Caco-2 (cell line): ENCODE measurements at places on chromosomes 1 and 21. TPM values are rescaled to one million over a fixed set of nuclear protein-coding genes. Genes with fewer than 3 reads are reported as not detected.

The SPRR4 gene
- not detected in 2 replicates for total RNA-seq

The KCNQ4 gene
- total RNA-seq, result 1.4 and 1.6 TPM in 2 replicates

The ZMYND12 gene
- 0.30 and 0.36 TPM in 2 replicates for total RNA-seq

The RBP7 gene
- total RNA-seq, result 10.3 and 11.7 TPM in 2 replicates

The ALX3 gene
- not detected in 2 replicates for total RNA-seq

The LRRC71 gene
- total RNA-seq, result not detected in 2 replicates

The SLC25A33 gene
- total RNA-seq, result 9.9 and 11.2 TPM in 2 replicates

The CENPL gene
- 21.3 and 23.1 TPM in 2 replicates for total RNA-seq

The SETD4 gene
- 24.3 and 28.8 TPM in 2 replicates for total RNA-seq

The OR2L2 gene
- 0.16 TPM in 2 replicates for total RNA-seq

The EDN2 gene
- not detected in 2 replicates for total RNA-seq

The SPRR2G gene
- total RNA-seq, result not detected in 2 replicates

The NLRP3 gene
- not detected in 2 replicates for total RNA-seq

The FCRLB gene
- 0.29 and 0.30 TPM in 2 replicates for total RNA-seq

The NID1 gene
- total RNA-seq, result 43.7 and 48.5 TPM in 2 replicates

The OXCT2 gene
- 4.6 and 6.4 TPM in 2 replicates for total RNA-seq

GRCh38 chr1:66372522-66373101, 161.3 kb upstream of the SGIP1 start:
- no peak for DNase-seq
- no peak overlapping the region for H3K27ac ChIP-seq
- H3K27me3 ChIP-seq, result no peaks in the 10 kb centered on the region

GRCh38 chr1:50975436-50975835, 5.4 kb downstream of the CDKN2C start:
- H3K27ac ChIP-seq, result no peak overlapping the region
- no peaks in the 10 kb centered on the region for H3K36me3 ChIP-seq
- no peak overlapping the region for H3K4me3 ChIP-seq
- no peak for DNase-seq

- no peak overlapping the region for H3K27ac ChIP-seq
- no peaks in the 10 kb centered on the region for H3K27me3 ChIP-seq
- peak overlapping the region; percentile 74 for H3K4me3 ChIP-seq
- peaks cover 3% of the 10 kb centered on the region for H3K36me3 ChIP-seq
- no peak for DNase-seq
- peaks cover 46% of the 10 kb centered on the region for H3K4me1 ChIP-seq
Measured at GRCh38 chr1:183806125-183806524, 1.2 kb downstream of the RGL1 start.

- H3K4me1 ChIP-seq, result no peaks in the 10 kb centered on the region
- no peaks in the 10 kb centered on the region for H3K36me3 ChIP-seq
- H3K27ac ChIP-seq, result no peak overlapping the region
Measured at GRCh38 chr1:95176861-95177260, 57.1 kb upstream of the RWDD3 start.

- H3K27ac ChIP-seq, result no peak overlapping the region
- H3K4me1 ChIP-seq, result no peaks in the 10 kb centered on the region; the same call in 1 of the 2 replicates
- H3K27me3 ChIP-seq, result no peaks in the 10 kb centered on the region
- H3K36me3 ChIP-seq, result no peaks in the 10 kb centered on the region
Measured at GRCh38 chr1:181075766-181076350, 12.6 kb upstream of the IER5 start.

DNA sequence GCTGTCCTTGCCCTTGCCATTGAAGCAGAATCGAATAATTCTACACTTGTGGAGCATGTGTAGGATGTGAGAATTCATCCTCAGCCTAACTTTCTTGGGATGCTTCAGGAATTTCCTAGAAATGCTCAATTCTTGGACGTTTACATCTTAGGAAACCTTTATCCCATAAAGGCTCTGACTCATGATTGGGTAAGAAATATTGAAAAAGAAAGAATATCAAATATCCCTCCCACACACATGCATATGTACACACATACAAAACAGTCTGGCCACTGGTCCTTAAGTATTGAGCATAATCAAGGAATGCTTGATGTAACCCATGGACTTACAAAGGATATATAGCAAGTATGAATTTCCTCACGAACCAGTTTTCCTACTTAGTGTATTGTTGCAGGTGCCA, 83.9 kb upstream of the IPO9 start:
- no peak overlapping the region for H3K27ac ChIP-seq
- H3K36me3 ChIP-seq, result no peaks in the 10 kb centered on the region
- no peak overlapping the region for H3K4me3 ChIP-seq
- DNase-seq, result no peak
- H3K4me1 ChIP-seq, result no peaks in the 10 kb centered on the region; the same call in 1 of the 2 replicates

- no peak for DNase-seq
- H3K27ac ChIP-seq, result no peak overlapping the region
- no peaks in the 10 kb centered on the region for H3K36me3 ChIP-seq
- H3K4me1 ChIP-seq, result no peaks in the 10 kb centered on the region
- no peaks in the 10 kb centered on the region for H3K27me3 ChIP-seq
Measured at GRCh38 chr1:199170711-199171110, 531.9 kb downstream of the PTPRC start.

GRCh38 chr1:58041621-58042020, 504.9 kb downstream of the OMA1 start:
- H3K27ac ChIP-seq, result no peak overlapping the region
- peaks cover 4% of the 10 kb centered on the region; the same call in 1 of the 2 replicates for H3K4me1 ChIP-seq
- no peaks in the 10 kb centered on the region for H3K27me3 ChIP-seq
- no peaks in the 10 kb centered on the region for H3K36me3 ChIP-seq
- DNase-seq, result peak; percentile 61

GRCh38 chr1:16124377-16125087, 31.3 kb downstream of the EPHA2 start:
- H3K27me3 ChIP-seq, result no peaks in the 10 kb centered on the region
- no peak overlapping the region for H3K4me3 ChIP-seq

DNA sequence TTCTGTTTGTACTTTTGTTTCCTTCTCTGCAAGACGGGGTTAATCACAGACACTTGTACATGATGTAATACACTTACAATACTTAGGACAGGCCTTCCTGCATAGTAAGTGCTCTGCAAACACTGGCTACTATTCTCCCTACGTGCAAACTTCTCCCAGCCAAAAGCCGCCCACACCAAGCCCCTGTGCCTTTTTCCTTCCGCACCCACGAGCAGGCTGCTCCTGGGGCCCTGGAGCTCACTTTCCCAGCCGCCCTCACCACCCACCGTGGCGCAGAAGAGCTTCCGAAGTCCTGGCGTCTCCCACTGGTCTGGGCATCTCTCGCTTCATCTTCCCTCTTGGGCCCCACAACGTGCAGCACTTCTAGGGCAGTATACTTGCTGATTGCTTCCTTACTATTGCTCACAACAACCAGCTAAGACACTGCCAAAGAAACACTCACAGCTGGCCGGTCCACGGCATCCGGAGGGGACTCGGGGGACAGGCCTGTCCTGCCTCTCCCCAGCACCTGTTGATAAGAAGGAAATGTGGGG, 22.5 kb upstream of the GPR157 start:
- H3K27ac ChIP-seq, result peak overlapping the region; percentile 50
- H3K36me3 ChIP-seq, result no peaks in the 10 kb centered on the region
- H3K4me3 ChIP-seq, result no peak overlapping the region
- H3K4me1 ChIP-seq, result no peaks in the 10 kb centered on the region
- no peak for DNase-seq

GRCh38 chr21:31088474-31088751, 50.1 kb upstream of the KRTAP19-8 start:
- H3K27me3 ChIP-seq, result no peaks in the 10 kb centered on the region
- H3K27ac ChIP-seq, result no peak overlapping the region
- no peaks in the 10 kb centered on the region for H3K36me3 ChIP-seq

- no peak for DNase-seq
- H3K4me3 ChIP-seq, result no peak overlapping the region
Measured at GRCh38 chr1:86289161-86289560, 107.0 kb downstream of the ODF2L start.

GRCh38 chr21:25963181-25963580, 207.4 kb downstream of the APP start:
- H3K27me3 ChIP-seq, result no peaks in the 10 kb centered on the region
- peaks cover 10% of the 10 kb centered on the region for H3K4me1 ChIP-seq
- no peak for DNase-seq
- H3K4me3 ChIP-seq, result no peak overlapping the region
- H3K36me3 ChIP-seq, result no peaks in the 10 kb centered on the region

GRCh38 chr1:69777423-69777822, 209.7 kb downstream of the LRRC7 start:
- DNase-seq, result no peak
- no peak overlapping the region for H3K27ac ChIP-seq
- H3K4me1 ChIP-seq, result no peaks in the 10 kb centered on the region
- no peaks in the 10 kb centered on the region for H3K27me3 ChIP-seq
- no peaks in the 10 kb centered on the region for H3K36me3 ChIP-seq

GRCh38 chr1:161166669-161167548, 683 bp downstream of the PPOX start:
- peak overlapping the region; percentile 81 for H3K27ac ChIP-seq
- H3K4me1 ChIP-seq, result peaks cover 3% of the 10 kb centered on the region; the same call in 1 of the 2 replicates
- H3K4me3 ChIP-seq, result peak overlapping the region; percentile 88
- H3K27me3 ChIP-seq, result no peaks in the 10 kb centered on the region
- peaks cover 2% of the 10 kb centered on the region for H3K36me3 ChIP-seq

DNA sequence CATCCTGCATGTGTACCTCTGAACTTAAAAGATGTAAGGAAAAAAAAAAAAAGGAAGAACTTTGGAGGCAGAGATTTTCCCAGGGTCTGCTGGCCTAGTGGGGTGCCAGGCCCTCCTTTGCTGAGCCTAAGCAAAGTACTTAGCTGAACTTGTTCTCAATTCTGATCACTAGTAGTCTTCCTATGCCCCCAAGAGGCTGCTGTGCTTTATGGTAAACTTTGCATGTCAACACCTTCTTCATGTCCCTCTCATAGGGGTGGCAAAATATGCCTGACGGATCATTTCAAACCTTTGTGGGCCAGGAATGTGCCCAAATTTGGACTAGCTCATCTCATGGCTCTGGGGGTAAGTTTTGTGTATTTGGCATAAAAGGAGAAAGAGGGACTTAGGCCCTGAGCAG, 1.4 kb upstream of the USP21 start:
- H3K4me1 ChIP-seq, result peaks cover 10% of the 10 kb centered on the region; the same call in 1 of the 2 replicates
- H3K4me3 ChIP-seq, result no peak overlapping the region
- H3K36me3 ChIP-seq, result peaks cover 3% of the 10 kb centered on the region

- H3K27me3 ChIP-seq, result no peaks in the 10 kb centered on the region
- no peak overlapping the region for H3K27ac ChIP-seq
- no peak for DNase-seq
- H3K36me3 ChIP-seq, result peaks cover 1% of the 10 kb centered on the region; the same call in 1 of the 2 replicates
- no peaks in the 10 kb centered on the region for H3K4me1 ChIP-seq
Measured at GRCh38 chr21:43984905-43985689, 27.0 kb upstream of the TRAPPC10 start.

- no peaks in the 10 kb centered on the region for H3K4me1 ChIP-seq
- H3K27me3 ChIP-seq, result no peaks in the 10 kb centered on the region
- no peak for DNase-seq
- no peak overlapping the region for H3K27ac ChIP-seq
- H3K4me3 ChIP-seq, result no peak overlapping the region
- H3K36me3 ChIP-seq, result no peaks in the 10 kb centered on the region
Measured at GRCh38 chr1:238176441-238176840, 285.7 kb upstream of the ZP4 start.

GRCh38 chr1:230087717-230088105, 20.7 kb downstream of the GALNT2 start:
- no peaks in the 10 kb centered on the region for H3K27me3 ChIP-seq
- H3K27ac ChIP-seq, result no peak overlapping the region
- H3K36me3 ChIP-seq, result no peaks in the 10 kb centered on the region
- H3K4me3 ChIP-seq, result no peak overlapping the region
- H3K4me1 ChIP-seq, result peaks cover 26% of the 10 kb centered on the region

- H3K36me3 ChIP-seq, result no peaks in the 10 kb centered on the region
- H3K27me3 ChIP-seq, result no peaks in the 10 kb centered on the region
- no peak overlapping the region for H3K4me3 ChIP-seq
- 0 out of 2 replicates have a peak, but pooled peaks cover 5% of the 10 kb centered on the region for H3K4me1 ChIP-seq
- no peak overlapping the region for H3K27ac ChIP-seq
Measured at GRCh38 chr1:198232378-198232777, 75.6 kb downstream of the NEK7 start.

DNA sequence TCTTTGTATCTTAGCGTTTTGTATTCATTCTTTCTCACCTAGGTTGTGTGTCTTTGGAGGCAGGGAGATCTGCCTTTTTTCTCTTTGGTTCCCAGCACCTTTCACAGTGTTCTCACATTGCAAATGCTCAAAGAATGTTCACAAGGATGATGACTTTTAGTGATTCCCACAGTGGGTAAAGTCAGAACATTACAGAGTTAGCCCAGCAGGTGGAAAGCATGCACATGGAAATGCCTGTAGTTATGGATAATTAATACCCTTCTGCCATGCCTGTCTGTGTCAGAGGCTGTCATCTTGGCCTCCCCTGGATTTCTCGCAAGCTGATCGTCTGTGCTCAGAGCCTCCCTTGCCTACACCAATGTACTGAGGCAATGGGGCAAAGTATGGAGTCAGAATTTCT, 458.9 kb downstream of the LMO4 start:
- H3K4me3 ChIP-seq, result no peak overlapping the region
- DNase-seq, result peak; percentile 60

- no peaks in the 10 kb centered on the region for H3K36me3 ChIP-seq
- H3K27ac ChIP-seq, result no peak overlapping the region
- H3K4me1 ChIP-seq, result no peaks in the 10 kb centered on the region
- DNase-seq, result no peak
- H3K4me3 ChIP-seq, result no peak overlapping the region
Measured at GRCh38 chr1:159121526-159121925, 45.0 kb upstream of the AIM2 start.

GRCh38 chr1:232170909-232171308, 459.0 kb downstream of the SIPA1L2 start:
- H3K27ac ChIP-seq, result no peak overlapping the region
- H3K27me3 ChIP-seq, result no peaks in the 10 kb centered on the region
- no peak overlapping the region for H3K4me3 ChIP-seq
- H3K36me3 ChIP-seq, result no peaks in the 10 kb centered on the region
- no peak for DNase-seq

- peak overlapping the region; percentile 66 for H3K4me3 ChIP-seq
- H3K27ac ChIP-seq, result peak overlapping the region; percentile 91
- peaks cover 22% of the 10 kb centered on the region for H3K4me1 ChIP-seq
- DNase-seq, result no peak
Measured at GRCh38 chr1:226938903-226939437, 1.1 kb upstream of the COQ8A start.

- no peaks in the 10 kb centered on the region for H3K36me3 ChIP-seq
- H3K4me3 ChIP-seq, result no peak overlapping the region
- DNase-seq, result no peak
- no peaks in the 10 kb centered on the region for H3K27me3 ChIP-seq
- H3K27ac ChIP-seq, result no peak overlapping the region
Measured at GRCh38 chr1:75655931-75656330, 45.0 kb upstream of the SLC44A5 start.

GRCh38 chr1:24339996-24340395, 20.8 kb downstream of the GRHL3 start:
- no peaks in the 10 kb centered on the region for H3K27me3 ChIP-seq
- no peak overlapping the region for H3K27ac ChIP-seq
- DNase-seq, result no peak
- H3K4me3 ChIP-seq, result no peak overlapping the region

GRCh38 chr1:217017165-217017564, 293.9 kb upstream of the ESRRG start:
- H3K4me1 ChIP-seq, result no peaks in the 10 kb centered on the region
- no peak for DNase-seq
- no peaks in the 10 kb centered on the region for H3K27me3 ChIP-seq
- H3K36me3 ChIP-seq, result no peaks in the 10 kb centered on the region
- no peak overlapping the region for H3K4me3 ChIP-seq
- no peak overlapping the region for H3K27ac ChIP-seq
